ENCODE measurements at places on chromosomes 13 and 19.

DNA sequence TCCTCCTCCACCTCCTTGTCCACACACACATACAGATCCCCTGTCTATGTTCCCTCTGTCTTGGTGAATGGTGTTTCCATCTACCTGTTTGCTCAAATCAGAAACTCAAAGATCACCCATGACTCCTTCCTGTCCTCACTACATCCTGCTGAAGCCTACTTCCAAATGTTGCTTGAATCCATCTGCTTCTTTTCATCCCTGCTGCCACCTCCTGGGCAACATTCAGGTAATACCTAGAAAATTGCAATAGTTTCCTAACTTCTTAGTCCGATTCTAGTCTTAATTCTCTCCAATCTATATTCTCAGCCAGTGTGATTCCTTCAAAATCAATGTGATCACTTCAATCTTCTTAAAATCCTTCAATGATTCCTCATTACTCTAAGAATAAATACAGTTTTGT is 155.5 kb upstream of the STARD13 start:
- DNase-seq = peak; percentile 64

DNA sequence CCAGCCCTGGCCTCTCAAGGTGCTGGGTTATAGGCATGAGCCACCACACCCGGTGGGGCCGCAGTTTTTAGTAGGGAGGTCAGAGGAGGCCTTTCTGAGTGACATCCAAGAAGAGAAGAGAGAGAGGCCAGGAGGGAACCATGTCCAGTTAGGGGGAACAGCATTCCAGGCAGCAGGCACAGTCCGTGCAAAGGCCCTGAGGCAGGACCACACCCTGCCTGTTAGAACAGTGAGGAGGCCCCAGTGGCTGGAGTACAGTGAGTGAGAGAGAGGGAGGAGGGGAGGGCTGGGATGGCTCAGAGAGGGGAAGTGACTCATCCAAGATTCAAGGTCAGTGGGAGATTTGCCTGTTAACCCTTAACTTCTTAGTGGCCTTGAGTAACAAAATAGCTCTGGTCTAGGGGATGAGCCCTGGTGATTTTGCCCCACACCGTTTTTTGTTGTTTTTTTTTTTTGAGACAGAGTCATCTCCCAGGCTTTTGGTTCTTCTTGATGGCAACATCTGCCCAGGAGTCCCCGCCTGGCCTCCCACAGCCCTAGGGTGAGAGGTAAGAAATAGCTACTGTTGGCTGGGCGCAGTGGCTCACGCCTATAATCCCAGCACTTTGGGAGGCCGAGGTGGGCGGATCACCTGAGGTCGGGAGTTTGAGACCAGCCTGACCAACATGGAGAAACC is 2.7 kb upstream of the PLIN3 start:
- DNase-seq = no peak

DNA sequence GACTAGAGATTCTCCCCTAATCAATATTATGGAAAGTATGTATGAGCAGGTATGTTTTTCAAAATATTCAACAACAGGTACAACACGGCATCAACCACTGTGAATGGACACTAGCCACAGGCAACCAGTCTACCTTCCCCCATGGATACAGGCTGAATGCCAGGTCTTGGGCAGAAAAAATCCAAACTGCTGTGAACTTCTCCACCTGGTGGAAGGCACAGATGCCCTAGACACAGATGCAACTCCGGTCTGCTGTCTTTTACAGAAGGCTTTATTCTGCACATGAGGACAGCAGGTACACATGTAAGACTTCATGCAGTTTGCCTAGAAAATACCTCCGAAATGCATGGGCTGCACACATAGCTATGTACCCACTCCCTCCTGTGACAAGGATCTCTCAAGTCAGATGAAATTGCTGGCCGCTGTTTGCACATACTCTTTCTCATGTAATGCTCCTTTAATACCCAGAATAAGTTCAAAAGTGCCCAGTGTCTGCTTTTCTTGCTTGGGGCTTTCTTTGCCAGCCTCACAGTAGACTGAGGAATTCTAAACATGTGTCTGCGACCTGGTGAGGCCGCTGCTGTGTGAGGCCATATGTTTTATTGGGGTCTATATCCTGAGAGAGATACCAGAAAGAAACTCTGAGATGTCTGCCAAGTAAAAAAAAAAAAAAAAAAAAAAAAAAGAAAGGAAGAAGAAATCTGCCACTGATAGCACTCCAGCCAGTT is 325.9 kb downstream of the FOXO1 start:
- peak; percentile 6 for DNase-seq

GRCh38 chr13:51614350-51614786 is 30.1 kb downstream of the WDFY2 start:
- no peak for DNase-seq

DNA sequence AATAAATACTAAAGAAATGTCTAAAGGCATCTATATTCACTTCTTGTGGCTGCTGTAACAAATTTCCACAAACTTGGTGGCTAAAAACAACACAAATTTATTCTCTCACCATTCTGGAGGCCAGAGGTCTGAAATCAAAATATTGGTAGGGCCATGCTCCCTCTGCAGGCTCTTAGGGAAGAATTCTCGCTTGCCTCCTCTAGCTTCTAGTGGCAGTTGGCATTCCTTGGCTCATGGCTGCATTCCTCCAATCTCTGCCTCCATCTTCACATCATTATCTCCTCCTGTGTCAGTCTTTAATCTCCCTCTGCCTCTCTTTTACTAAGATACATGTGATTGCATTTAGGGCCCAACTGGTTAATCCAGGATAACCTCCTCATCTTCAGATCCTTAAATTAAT is 54.1 kb upstream of the RFXAP start:
- DNase-seq = no peak

Measured in NCI-H526 (cell line).